Sciatic nerve (tissue), 2 donors: ENCODE measurements at places on chromosomes 2 and 18.

GRCh38 chr2:152861349-152861942 is 143.0 kb downstream of the ARL6IP6 start:
- DNase-seq, result no peak

DNA sequence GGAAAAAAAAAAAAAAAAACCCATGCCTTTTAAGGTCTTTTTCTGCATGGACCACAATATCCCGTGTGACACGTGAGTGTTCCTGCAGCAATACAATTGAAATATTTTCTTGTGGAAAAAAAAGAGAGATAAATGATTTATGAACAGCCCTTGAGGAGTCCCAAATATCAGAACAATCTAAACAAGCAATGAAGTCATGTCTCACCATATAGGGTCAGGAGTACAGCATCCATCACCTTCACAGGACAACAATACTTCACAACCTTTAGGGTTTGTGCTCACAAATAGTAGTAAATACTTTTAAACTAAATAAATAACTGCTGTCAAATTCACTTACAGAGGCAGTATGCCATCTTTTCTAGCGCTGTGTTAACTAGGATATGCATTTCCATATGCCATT is 87.9 kb downstream of the ZEB2 start:
- DNase-seq, result no peak

DNA sequence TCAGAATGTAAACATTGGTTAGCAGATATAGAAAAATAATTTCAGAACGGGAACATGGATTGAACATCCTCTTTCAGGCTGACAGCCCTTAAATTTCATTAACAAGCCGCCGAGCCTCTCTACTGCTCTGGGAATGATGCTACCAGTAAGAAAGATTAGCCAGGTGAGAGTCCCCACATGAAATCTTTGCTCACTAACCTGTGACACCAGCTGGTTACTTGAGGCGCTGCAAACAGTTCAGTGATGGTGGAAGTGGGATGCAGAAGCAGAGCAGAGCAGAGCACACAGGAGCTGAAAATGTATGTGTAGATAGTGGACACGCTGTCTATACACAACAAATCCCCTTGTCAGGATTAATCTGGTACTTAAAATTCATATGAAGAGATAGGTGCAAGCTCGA is 721.1 kb downstream of the DPP10 start:
- no peak for DNase-seq

DNA sequence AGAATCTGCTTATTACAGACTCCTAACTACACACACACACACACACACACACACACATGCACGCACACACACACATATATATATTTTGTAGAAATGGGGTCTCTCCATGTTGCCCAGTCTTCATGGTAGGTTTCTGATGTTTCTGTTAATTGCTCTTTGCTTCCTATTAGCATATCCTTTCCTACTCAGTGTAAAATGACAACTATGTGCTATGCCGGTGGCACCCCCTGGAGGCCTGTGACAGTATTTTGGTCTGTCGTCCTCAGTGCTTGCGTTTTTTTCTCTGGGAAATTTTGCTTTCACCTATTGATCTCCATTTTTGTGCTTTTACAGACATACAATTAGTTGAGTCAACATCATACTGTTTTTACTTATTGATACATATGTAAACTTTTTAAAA is 322.1 kb downstream of the LRRTM1 start:
- DNase-seq, result no peak

DNA sequence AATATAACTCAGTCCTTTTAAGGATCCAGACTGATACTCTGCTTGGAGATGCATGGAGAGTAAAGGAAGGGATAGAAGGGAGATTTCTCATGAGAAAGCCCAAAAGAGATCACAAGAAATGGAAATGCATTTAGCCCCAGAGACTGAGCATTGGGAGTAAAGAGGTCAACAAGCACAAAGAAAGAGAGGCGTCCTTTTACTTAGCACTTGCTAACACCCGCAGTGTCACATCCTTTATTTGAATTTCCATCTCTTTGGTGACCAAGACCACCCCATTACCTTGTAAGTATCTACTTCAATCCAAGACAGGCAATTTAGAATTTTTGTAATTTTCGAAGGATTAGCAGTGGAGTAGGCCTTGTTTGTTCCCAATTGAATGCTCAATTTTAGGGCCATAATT is 111.8 kb upstream of the DCC start:
- DNase-seq, result no peak

- DNase-seq, result no peak
These were observed 1.5 kb downstream of the GIGYF2 start for GRCh38 chr2:232698556-232699091.

GRCh38 chr2:86476092-86476491 is 34.9 kb downstream of the KDM3A start:
- DNase-seq, result no peak

DNA sequence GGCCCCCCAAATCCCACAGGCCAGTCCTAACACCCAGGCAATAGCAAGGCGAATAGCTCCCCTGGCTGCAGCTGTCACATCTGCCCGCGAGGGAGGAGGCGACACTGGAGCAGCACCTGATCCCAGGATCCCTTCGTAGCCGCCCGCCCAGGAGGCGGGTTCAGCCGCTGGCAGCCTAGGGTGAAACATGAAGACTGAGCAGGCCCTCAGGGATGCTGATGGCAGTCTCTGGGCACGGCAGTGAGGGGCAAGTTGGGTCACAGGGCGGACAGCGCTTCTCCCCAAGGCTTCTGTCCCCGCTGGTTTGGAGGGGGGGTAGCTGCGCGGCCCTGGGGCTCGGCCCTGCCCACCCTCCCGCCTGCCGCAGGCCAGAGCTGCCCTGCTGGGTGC is 1.9 kb downstream of the DNMT3A start:
- DNase-seq, result no peak

DNA sequence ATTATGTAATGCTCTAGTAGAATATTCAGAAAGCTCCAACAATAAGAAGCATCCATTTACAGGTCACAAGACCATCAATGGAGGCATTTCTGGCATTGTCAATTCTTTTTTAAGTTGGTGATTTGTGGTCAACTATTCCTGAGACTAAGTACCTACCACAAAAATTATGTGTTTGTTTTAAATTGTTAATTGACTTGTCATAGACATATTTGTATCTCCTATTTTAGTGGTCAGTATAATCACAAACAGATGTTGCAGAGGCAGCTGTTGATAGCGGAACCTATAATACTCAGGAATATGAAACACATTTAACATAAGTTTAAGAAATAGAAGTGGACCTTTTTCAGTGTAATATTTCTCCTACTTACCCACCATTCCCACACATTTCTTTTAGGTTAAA is 430.1 kb downstream of the CCDC85A start:
- DNase-seq, result no peak

DNA sequence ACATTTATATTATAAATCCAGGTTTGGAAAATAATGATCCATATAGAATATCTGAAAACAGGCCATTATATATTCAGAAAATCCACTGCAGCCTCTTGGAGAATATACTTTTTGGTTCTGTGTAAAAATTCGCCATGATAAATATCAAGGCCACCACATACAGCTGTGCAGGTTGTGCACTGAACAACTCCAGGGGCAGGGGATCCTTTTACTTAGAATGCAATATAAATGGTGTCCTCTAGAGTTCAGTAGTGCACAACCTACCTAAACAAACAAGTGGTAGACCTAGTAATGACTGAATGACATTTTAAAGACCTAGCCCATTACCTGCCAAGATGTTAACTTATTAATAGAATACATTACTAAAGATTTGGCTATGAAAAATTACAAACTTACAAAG is 22.4 kb downstream of the MOGAT1 start:
- DNase-seq, result no peak

DNA sequence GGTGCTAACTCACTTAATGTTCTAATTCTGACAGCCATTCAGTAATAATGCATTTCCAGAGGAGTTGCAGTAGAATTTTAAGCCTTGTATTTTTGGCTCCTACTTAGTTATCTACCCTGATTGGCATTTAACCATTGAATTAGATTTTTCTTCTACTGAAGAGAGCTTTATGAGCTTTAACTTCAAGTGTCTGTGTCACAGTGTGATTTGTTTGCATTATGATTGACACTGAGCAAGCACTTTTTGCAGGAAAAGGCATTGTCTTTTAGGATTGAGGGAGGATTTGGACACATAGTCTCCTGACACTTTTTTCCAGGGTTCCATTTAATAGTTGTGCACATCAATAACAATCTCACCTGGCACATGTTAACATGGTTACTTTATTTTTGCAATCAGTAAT is 26.7 kb downstream of the LYPD6 start:
- no peak for DNase-seq

DNA sequence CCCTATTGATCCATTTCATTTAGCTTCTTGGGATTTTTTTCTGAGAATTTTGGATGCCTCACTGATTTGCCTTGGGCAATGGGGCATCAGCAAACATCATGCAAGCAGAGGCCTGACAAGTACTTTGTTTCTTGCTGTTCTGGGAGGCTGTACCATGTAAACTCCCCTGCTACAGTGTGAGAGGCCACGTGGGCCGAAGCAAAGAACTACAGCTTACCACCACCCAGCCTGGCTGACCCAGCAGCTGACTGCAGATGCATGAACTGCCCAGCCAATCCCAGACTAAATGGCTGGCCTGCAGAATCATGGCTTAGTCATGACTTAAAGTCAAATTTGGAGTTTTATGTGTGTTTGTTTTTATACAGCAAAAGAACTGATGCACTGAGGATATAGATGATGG is 579.9 kb downstream of the CNTNAP5 start:
- no peak for DNase-seq

DNA sequence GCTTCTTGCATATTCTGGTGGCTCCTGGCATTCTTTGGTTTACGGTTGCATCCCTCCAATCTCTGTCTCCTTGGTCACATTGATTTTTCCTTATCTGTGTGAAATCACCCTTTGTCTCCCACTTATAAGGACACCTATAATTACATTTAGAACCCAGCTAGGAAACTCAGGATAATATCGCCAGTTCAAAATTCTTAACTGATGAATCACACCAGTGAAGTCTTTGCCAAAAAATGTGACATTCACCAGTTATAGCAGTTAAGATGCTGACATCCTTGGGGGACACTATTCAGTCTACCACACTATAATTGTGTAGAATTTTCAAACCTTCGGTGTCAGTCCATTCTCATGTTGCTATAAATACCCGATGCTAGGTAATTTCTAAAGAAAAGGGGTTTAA is 320.2 kb downstream of the TMX3 start:
- DNase-seq, result no peak

DNA sequence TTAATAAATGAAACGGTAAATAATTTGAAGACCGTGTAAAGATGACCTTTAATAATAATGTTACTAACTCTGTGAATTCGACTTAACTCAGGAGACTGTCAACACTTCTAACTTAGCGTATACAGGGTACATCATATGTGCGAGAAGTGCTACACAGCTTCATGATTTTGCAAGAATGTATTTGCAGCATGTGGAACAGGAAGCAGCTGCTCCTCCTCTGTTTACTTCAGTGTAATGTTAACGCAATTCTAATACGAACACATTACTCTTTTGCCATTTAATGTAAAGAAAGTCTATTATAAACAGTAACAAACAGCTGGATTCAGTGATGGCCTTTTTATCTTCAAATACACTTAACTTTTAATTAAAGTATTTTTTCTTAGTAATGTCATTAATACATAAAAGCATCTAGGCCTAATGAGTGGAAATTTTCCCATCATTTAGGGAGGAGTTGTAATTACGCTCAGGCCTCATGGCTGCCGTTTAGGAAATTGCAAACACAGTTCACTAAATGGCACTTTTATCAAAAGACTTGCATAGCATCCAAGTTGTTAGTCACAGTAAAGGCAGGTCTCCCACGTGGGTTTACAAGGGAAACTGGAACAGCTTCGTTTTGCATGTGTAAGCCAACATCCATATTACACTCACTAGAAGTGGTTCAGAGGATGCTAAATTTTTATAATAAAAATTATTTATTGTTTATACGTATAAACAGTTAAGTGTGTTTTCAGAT is 635.7 kb downstream of the FBXO15 start:
- no peak for DNase-seq

DNA sequence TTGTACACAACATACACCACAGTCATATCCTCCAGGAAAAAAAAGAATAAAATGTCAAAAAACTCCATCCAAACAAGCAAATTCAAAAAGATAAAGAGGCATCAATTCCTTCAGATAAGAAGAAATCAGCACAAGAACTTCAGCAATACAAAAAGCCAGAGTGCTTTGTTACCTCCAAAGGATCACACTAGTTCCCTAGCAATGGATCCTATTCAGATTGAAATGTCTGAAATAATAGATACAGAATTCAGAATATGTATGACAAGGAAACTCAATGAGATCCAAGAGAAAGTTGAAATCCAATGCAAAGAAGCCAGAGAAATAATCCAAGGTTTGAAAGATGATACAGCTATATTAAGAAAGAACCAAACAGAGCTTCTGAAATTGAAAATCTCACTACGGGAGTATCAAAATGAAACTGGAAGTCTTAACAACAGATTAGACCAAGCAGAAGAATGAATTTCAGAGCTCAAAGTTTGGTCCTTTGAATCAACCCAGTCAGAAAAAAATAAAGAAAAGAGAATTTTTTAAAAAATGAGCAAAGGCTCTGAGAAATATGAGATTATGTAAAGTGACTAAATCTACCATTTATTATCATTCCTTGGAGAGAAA is 80.6 kb downstream of the TRABD2A start:
- DNase-seq, result no peak

GRCh38 chr2:11128243-11128951 is 26.9 kb upstream of the SLC66A3 start:
- no peak for DNase-seq

DNA sequence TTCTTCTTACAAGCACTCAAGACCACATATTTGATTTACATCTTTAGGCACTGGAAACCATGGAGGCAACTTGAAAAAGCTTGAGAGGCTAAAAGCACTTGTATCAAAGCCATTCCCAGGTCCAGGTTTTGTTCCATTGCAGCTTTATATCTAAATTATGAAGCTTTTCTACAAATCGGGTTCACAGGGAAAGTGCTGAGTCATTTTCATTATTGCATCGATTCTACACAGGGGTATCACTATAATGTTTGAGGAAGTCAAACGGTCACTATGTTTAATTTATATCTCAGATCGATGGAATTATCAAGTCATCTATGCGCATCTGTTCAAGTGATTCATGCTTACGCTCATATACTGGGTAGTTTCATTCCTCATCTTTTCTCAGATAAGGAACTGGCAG is 118.7 kb downstream of the VWC2L start:
- no peak for DNase-seq

- DNase-seq, result no peak
These were observed 47.2 kb downstream of the MAP2 start for GRCh38 chr2:209471037-209471436.

GRCh38 chr18:60466677-60467076 is 94.1 kb upstream of the MC4R start:
- DNase-seq, result no peak

DNA sequence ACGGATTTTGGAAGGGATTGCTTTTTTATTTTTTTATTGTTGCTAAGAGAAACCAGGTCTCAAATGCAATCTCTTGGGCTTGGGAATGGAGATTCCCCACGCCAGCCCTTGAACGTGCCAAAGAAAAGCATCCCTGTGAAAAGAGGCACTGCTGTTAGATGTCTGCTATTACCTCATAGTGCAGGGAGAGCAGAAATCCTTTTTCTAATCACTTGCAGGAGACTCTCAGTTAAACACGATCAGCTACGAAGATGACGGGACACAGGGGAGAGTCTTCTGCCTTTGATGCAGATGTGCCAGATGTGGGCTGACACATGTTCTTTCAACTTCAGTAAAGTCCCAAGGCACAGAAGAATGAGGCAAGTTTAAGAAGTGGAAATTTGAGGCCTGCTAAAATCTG is 381.6 kb upstream of the TRIB2 start:
- no peak for DNase-seq
